ENCODE measurements at places on chromosomes 5 and 9.

GRCh38 chr5:82330530-82331270 is 52.5 kb upstream of the RPS23 start:
- no peak for DNase-seq

DNA sequence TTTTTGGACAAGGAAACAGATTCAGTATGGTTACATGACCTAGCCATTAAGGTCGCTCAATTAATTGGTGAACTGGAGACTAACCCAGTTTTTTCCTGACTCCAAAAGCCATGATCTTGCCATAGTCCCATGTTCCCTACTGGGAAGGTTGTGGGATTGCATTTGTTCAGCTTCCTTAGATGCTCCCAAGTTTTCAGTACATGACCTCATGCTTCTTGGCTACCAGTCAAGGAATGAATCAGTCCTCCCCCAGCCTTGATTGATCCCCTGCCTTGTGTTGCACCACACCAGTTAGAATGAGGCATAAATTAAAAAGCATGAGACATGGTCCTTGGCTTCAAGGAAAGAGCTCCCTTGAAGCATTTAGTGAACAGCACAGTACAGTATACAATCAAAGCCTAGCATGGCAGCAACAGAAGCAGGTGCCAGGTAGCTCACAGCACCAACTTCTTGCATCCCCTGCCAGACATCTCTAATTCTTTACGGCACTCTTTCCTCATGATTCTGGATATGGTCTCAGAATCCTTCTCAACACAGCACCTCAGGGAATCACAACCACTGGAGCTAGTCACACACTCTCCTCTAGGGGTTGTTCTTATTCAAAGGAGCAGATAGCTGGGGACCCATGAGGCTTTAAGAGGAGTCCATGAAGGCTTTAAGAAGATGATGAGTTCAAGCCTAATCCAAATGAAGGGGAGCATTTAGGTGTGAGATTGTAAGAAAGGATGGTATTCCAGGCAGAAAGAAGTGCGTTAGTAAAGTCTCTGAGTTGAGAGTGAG is 295.5 kb upstream of the CLINT1 start:
- DNase-seq: no peak

DNA sequence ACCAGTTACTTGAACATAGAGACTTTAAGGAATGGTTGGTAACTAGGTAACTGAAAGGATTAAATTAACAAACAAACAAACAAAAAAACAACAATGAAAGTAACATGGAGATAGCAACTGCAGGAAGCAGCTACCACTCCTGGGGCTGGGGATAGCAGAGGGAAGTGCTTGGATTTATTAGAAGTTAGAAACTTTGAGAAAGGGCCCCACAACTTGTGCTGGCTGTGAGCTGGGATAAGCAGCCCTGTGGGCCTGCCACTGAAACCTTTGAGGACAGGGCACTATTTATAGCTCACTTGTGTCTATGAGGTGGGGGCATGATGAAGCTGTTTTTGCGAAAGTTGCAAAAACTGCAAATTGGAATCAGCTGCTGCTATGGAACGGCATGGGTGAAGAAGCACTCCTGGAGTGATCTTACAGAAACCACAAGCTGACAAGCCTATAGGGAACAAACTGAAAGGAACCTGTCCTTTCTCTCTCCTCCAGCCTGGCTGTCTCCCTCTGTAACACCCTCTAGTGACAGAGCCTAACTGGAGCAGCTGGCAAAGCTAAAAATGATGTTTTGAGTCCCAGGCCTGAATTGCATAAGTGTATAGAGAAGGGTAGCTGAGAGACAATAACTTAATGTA is 91.4 kb upstream of the RANBP6 start:
- peak; percentile 1 for DNase-seq

- DNase-seq: no peak
Measured at GRCh38 chr5:6498968-6499367, 50.3 kb downstream of the UBE2QL1 start.

DNA sequence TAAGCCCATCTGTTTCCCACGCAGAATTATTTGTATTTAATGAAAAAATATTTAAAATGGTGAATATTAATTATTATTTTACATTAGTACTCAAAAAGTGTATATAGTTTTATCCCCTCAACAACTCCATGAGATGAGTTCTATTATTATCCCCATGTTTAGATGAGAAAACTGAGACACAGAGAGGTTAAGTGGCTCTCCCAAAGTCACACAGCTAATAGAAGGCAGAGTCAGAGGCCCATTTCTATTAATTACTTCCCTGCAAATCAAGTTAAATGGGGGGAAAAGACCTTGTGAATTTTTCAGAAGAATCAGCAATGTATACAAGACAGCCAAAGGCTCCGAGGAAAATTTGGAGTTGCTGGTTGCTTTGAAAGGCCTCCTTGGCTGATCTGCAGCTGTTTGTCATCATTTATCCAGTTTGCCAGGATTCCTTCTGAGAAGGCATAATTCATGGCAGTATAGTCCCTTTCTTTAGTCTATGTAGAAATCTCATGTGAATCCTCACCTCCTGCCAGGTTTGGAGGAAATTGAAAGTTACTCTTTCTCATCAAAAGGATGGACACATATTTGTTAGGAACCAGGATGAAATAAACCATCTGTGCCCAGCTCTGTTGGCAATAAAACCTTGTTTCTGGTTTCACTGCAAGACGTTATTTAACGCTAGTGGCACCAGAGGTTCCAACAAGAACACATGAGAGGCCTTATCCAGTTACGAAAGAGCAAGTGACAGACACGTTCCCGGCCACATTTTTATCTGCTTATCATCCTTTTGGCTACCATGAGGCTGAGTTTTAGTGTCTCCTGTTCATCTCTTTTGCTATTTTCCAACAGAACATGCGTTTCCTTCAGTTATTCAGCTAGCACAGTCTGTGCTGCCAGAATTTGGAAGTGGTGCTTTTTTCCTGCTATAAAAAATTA is 621 bp downstream of the FYB1 start:
- DNase-seq: no peak

- DNase-seq: no peak
Measured at GRCh38 chr5:56802205-56802604, 13.1 kb upstream of the MAP3K1 start.

- no peak for DNase-seq
Measured at GRCh38 chr9:6575324-6576034, 70.0 kb downstream of the GLDC start.

GRCh38 chr5:149937610-149938009 is 7.0 kb downstream of the PDE6A start:
- DNase-seq: peak; percentile 88

- DNase-seq: no peak
Measured at GRCh38 chr5:139068494-139069151, 129.5 kb downstream of the SIL1 start.

All from NCI-H1105 treated with DMSO at 0.1 percent for 48 hours (cell line).